ENCODE measurements at places on chromosomes 3 and 15. TPM values are rescaled to one million over a fixed set of nuclear protein-coding genes. Genes with fewer than 3 reads are reported as not detected.

- DNase-seq, result peak; percentile 35
Observed at GRCh38 chr15:74320352-74321247, 46.8 kb downstream of the CYP11A1 start.

DNA sequence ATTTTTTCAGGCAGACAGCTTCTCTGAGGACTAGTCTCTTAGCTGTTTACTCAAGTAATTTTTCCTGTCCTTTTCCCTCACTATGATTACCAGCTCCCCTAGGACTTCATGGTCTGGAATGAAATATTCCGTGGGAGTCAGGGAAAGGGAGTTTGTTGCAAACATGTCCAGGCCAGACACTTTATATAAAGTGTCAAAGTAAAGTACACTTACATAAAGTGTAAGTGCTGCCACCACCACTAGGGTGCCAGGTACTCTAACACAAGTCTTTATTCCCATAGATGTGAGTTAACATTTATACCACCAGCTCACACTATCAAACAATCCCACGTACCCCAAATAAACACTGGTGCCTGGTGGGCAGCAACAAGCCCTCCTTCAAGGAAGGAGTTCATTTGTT lies 179.8 kb downstream of the SNRPN start:
- DNase-seq, result no peak

DNA sequence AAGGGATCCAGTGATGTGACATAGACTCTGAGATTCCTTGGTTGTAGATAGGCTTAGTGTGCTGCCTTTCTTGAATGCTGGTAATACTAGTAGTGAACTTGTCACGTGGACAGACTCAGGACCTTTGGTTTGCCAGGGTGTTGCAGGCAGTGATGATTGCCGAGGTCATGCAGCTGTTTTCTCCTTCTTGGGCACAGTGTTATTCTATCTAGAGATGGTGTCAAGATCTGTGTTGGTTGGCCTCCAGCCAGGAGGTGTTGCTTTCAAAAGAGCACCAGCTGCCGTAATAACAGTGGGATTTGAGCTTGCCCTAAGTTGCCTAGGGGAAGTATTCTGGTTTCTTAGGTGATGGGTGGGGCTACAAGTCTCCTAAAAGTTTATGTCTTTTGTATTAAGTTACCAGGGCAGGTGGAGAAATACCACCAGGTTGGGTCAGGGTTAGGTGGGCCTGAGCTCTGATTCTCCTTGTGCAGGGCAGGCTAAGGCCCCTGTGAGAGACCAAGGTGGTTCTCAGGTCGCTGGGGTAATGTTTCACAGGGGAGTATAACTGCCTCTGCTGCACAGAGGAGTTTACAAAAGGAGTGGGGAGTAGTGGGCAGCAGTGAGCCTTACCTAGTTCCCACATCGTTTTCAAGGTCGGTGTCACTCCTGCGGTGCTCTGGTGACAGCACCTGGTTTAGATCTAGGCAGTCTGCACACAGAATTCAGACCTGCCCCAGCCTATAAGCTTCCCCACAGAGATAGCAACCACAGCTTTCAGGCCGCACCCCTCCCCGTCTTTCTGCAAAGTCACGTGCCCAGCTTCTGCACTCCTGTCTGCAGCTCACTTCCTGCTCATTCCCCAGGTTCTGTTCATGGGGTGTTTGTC lies 350.3 kb downstream of the DOCK3 start:
- DNase-seq, result no peak

DNA sequence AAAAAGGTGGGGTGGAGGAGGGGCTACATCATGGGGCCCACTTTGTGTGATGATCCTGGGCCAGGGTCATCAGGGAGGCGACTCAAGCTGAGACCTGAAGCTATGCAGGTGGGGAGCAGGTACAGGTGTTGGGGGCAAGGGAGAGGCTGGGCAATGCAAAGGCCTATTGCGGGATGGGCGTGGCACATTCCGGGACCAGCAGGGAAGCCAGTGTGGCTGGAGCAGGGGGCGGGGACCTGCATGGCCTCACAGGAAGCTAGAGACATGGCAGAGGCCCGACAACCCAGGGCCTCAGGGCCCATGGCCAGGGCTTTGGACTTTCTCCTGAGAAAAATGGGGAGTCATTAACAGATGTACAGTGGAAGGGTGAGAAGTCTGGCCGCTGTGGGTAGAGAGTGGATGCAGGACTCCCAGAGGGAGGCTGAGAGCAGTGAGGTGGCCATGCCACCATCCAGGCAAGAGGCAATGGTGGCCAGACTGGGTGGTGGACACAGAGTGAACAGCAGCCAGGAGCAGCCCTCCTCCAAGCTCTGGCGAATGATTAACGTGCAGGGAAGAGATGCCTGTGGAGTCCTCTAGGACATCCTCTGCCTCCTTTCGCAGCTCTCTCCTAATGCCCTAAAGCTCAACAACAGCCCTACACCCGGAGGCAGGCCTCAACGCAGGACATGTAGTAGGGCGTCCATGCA lies 122.6 kb upstream of the ATP2B2 start:
- DNase-seq, result no peak

GRCh38 chr15:40769274-40770146 lies at the start of gene C15orf62:
Gene C15orf62, plus strand, starts transcription at chr15:40769980. Its CDS starts 516 bp downstream, at chr15:40770496.
- DNase-seq, result no peak

C3orf70 gene
- 0.06 TPM for total RNA-seq

DNA sequence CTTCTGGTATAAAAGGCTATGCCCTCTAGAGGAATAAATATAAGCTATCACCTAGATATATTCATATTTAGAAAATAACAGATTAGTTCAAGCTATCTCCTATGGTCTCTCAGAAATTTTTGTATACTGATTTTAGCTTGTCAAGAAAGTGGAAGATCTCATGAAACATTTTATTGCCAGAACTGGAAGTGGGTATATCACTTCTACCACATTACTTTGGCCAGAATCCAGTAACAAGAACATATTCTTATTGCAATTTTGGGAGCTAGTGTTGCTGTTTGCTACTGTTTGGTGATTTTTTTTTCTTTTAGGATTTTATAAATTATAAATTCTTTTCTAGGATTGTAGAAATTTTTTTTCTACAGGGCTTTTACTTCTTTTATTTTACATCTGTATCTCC lies 14.2 kb upstream of the DIPK2A start:
- no peak for DNase-seq

GRCh38 chr3:112302881-112303763 lies 9.1 kb upstream of the SLC9C1 start:
- DNase-seq, result no peak

DNA sequence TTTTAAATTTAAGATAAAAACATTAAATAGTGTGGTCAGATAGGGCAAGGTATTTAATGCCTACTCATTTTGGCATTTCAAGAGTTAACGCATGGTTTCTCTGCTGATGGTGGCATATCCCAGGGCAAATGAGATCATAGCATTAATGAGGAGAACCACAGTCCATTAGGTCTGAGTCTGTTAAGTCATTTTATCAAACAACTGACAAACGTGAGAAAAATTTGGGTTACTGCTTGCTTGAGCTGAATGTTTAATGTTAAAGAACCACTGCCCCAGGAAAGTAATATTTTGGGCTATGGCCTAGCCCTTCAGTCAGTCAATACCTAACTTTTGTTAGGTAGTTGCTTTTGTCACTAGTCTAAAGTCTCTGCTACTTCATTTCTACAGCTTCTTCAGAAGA lies 37.9 kb upstream of the SLC2A2 start:
- no peak for DNase-seq

- no peak for DNase-seq
Observed at GRCh38 chr3:116391296-116392201, 53.7 kb downstream of the LSAMP start.

Data from HFFc6 (cell line).